ENCODE measurements at places on chromosomes 3 and 15. TPM values are rescaled to one million over a fixed set of nuclear protein-coding genes. Genes with fewer than 3 reads are reported as not detected.

- no peak for DNase-seq
These were observed 960 bp downstream of the MFN1 start for GRCh38 chr3:179348325-179349013.

DNA sequence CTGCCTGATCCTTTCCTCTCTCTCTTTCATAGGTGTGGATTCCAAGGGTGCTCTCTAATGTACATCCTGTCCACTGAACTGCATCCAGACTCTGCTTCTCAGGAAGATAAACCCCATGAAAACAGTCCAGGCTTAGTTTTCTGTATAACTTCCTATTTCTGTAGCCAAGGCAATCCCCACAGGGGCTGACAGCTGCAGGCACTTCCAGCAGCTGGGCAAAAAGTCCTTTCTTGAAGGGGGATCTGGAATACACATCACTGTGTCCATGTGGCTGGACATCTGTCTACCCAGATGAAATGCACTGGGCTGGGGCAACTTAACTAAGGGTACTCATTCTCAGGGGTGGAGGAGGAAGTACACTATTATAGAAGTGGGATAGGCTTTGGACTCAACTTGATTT lies 72.2 kb downstream of the NR1D2 start:
- no peak for DNase-seq

The FOXB1 gene
- total RNA-seq = not detected

DNA sequence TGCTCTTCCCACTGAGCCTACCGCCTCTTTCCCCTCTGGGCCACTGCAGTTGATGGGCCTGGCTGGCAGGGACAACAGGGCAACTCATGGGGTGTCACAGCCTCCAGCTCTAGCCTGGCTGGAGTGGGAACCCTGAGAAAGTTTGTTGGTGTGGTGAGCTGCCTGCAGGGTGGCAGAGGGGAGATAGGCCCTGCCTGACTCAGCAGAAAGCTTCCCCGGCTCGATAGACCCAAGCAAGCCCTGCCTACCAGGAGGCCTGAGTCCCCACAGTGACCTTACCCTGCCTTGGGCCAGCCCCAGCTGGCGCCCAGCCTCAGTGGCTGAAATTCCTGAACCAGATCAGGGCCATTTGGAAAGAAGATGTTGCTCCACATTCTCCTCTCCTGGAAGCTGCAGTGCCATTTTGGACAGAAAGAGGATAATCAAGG lies 29.4 kb downstream of the ABTB1 start:
- no peak for DNase-seq

DNA sequence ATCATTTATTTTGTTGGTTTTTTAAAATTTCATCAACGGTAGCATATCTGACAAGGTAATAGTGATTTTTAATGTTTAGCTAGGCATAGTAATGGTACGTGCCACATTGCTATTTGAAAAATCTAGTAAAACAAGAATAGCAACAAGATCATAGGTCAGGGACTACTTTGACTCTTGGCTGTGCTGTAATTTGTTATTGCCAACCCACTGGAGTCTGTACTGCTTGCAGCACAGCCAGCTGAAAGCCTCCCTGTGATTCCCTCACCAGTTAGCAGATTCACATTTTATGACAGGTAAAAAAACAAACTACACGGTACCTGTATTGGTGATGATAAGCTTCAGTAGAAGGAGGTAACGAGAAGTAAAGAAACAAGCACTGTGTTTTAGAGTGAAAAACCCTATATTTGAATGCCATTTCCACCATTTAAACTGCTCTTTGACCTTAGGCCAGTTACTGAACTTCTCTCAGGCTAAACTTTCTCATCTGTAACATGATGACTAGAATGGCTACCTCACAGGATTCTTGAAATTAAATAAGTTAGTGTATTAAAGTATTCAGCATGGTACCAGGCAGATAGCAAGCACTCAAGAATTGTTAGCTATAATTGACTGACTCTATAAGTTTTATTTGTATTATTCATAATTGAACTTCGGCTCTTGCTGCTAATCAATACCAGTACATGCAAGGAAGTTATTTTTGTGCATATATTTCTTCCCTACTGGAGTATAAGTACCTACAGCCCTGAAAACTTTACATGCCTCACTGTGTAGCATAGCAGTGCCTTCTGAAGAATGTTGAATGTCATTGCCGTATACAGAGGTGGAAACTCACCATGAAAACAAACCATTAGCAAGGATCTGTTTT lies 16.1 kb downstream of the FILIP1L start:
- no peak for DNase-seq

The CRYGS gene
- 0.36 TPM for total RNA-seq

The FMN1 gene
- total RNA-seq = 29.4 TPM

The ASTE1 gene
- 7.5 TPM for total RNA-seq

The AGTR1 gene
- 3.3 TPM for total RNA-seq

The RTP4 gene
- not detected for total RNA-seq

- no peak for DNase-seq
These were observed 4.7 kb upstream of the HTR3E start for GRCh38 chr3:184092199-184092598.

- peak; percentile 52 for DNase-seq
These were observed 100.8 kb upstream of the TPM1 start for GRCh38 chr15:62941699-62942098.

DNA sequence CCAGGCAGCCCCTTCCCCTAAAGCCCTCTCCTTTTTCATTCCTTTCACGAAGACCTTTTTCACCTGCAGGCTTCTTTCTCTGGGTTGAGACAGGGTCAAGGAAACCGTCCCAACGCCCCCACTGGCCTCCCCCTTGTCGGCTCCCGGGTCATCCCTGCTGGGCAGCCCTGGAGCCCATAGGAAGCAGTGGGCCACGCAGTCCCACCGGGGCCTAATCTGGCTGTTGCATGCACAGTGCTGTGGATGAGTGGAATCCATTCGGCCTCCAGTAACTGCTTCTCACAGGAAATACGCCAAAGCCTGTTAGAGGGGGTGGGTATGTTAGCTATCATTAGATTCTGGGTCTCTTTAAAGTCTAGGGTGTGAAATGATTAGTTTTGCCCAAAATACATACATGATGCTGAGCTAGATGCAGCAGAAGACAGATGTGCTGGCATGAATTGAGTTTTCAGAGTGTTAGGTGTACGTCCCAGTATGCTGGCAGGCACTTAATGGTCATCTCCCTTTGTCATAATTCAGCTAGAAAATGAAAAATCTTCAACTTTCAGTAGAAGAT lies 16.6 kb downstream of the LYSMD4 start:
- no peak for DNase-seq

The KLF15 gene
- 0.18 TPM for total RNA-seq

DNA sequence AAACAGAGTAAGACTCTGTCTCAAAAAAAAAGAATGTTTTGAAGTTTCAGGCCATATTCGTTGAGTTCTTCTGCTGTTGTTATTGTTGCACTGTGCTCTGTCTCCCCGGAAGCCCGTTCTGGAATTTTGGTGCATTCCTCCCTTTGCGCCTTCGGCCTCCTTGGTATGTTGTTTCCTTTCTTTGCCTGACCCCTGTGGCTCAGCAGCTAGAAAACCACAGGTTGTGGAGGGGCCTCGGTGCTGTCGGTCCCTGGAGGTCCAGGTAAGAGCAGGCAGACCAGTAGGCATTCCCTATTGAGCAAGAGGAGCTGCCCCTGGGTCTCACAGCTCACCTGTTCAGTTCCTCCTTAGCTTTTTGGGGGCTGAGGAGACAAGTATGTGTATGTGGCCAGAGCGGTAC lies 51.0 kb upstream of the DLG1 start:
- DNase-seq = no peak

The SRGAP3 gene
- total RNA-seq = 1.4 TPM

GRCh38 chr3:42306499-42306898 lies 40.5 kb upstream of the CCK start:
- DNase-seq = no peak

DNA sequence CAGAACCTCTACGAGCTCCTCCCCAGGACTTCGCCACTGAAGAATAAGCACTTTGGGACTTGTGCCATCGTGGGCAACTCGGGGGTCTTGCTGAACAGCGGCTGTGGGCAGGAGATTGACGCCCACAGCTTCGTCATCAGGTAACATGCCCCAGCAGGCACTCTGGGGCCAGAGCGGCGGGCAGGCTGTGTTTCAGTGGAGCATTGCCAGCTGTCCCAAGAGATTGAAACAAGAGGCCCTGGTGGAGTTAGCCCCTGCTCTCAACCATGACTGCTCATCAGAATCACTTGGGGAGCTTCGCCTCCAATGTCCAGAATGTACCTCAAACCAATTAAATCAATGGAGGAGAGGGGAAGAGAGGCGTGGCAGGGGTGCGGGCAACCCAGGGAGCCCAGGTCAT lies 44.8 kb downstream of the ST8SIA2 start:
- no peak for DNase-seq

The CLDN1 gene
- total RNA-seq = 4.7 TPM

- peak; percentile 42 for DNase-seq
These were observed 110.4 kb downstream of the LRRC28 start for GRCh38 chr15:99361545-99362185.

The TRH gene
- not detected for total RNA-seq

DNA sequence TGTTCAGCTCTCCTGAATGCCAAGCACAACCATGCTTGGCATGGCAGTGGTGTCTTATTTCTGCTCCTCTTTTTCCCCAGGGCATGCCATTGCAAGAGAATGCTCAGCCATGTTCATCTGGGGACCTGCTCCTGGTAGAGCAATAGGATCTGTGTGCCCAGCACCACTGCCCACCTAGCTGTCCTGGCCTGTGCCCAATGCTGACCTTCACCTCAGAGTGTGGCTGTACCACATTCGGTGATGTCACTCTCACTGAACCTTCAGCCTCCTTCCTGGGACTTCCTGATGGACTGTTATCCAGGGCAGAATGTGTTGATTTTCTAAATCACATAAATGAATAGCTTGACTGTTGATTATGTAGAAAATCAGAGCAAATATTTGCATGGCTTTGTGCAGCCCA lies 42.0 kb downstream of the AGTR1 start:
- no peak for DNase-seq

The PLD1 gene
- total RNA-seq = 9.2 TPM

DNA sequence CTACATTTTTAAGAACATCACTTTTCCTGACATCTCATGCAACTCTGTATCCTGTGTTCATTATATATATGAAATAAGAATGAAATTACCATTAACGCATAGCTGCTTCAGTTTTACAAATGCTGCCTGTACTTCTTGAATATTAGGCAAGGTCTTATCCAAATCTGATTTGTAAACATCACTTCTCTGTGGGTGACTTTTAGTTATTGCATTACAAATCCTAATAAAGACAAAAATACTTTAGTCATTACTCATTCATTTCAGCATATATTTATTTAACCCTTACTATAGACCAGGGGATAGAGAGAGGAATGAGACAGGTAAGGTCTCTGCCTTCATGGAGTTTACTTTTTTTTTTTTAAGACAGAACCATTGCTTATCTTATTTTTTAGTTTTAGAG lies 36.8 kb downstream of the MTMR10 start:
- DNase-seq = peak; percentile 34

GRCh38 chr3:62587169-62587568 lies 213.8 kb upstream of the FEZF2 start:
- DNase-seq = peak; percentile 60

DNA sequence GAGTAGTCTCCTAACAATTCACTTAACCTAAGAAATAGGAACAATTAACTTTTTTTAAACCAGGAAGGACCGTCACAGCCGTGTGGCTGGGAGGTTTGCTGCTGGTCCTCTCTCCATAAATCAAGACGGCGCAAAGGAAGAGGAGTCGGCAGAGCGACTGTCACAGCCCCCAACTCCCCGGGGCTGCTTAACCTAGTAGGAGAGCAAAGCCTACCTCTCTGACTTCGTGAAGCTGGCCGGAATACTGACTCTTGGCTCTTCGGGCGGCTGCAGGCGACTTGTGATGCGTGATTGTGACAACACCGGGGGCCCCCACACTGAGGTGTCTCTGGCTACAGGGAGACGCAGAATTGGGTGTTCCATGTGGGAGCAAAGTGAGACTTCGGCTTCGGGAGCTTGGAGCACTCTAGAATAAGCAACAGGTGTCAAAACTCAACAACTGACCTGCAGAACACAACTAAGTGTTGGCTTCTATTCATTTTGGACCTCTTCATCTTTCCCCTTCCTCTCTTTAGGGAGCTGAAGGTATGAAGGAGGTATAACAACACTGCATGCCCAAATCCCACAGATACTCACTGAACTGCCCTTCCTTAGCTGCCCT lies 151.1 kb downstream of the OSBPL10 start:
- DNase-seq = no peak

DNA sequence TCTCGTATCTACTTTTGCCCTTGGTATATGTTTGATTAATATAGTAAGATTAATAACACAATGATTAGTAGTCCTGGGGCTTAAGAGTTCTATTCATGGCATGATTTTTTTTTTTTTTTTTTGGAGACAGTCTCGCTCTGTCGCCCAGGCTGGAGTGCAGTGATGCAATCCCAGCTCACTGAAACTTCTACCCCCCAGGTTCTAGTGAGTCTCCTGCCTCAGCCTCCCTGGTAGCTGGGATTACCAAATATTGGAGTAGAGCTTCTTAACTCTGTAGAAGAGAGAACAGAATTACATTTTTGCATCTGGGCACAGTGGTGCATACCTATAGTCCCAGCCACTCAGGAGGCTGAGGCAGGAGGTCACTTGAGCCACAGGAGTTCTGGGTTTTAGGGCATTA lies 58.9 kb downstream of the RAB7A start:
- DNase-seq = no peak

DNA sequence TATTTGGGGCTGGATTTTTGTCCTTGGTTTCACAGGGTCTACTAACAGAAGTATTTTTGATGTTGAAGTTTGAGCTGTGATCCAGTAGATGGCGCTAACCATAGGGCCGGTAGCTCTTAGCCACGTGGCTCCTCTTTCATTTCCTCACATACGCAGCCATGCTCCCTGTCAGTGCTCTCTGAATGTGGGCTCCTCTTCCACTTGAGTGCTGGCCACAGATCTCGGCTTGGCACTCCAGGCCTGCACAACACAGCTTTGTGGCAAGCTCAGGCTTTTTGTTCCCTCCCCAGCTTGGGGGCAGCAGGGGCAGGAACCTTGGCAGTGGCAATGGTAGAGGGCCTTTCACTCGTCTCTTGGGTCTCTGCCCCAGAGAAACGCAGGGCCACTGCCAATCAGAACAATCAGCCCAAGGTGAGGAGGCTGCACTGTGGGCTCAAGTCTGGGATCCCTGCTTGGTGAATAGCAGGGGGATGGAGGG lies 18.6 kb upstream of the DNAAF4 start:
- peak; percentile 71 for DNase-seq

The PPARG gene
- total RNA-seq = 21.9 TPM

The BNIP2 gene
- 108 TPM for total RNA-seq

The ST3GAL6 gene
- total RNA-seq = 1.4 TPM

The CIDEC gene
- total RNA-seq = not detected

DNA sequence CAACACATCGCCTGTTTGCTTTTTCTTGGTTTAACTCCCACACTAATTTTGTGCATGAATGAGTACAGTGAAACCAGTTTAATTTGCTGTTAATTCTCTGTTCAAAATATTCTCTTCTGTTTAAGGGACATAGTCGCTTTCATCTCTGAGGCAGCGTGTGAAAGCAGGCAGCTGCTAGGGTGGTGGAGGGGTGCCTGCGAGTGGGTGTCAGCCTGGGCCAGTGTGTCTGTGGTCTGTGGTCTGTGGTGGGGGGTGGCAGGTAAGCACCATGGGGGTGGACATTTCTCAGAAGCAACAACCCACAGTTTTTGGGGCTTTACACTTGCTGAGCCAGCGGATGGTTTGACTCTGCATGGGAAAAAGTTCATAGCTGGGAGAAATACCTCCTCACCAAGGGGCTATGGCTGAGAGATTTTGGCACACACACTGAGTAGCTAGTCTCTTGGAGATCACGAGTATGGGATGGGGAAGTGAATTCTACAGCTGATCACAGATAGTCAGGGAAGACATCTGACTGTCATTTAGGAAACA lies 109.2 kb downstream of the EPHB1 start:
- DNase-seq = no peak

The PCCB gene
- total RNA-seq = 76.2 TPM

The PIGB gene
- total RNA-seq = 11.8 TPM

The TAMM41 gene
- total RNA-seq = 4.3 TPM

The LYZL4 gene
- not detected for total RNA-seq

Data from IMR-90 (cell line).